ENCODE measurements at places on chromosomes 7 and 10.

DNA sequence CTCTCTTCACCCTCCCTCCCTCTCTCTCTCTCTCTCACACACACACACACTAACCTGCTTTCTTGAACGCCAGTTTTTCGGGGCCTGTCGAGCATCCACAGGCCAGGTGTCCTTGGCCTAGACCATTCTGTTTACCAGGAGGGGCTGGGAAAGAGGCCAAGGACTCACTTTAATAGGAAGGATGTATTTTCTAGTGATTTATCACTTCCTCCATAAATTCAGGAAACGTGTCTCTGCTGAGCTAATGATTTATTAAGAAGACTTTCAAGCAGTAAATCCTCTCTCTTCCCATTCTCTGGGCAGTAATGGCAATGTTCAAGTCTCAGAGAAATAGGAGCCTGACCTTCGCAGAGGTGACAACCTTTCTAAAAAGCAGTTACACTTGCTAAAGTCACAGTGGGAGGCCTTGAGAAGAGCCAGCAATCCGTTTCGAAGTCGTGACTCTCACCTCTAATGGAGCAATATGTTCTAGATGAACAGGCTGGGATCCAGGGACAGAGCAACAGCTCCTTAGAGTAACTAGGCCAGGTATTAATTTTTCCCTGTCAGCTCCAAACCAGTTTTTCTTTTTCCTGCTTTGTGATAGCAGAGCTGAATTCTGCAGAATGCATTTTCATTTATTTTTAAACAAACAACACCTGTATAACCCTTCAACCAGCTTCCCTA lies 1357.5 kb upstream of the SORCS1 start:
- peak; percentile 56 for DNase-seq

DNA sequence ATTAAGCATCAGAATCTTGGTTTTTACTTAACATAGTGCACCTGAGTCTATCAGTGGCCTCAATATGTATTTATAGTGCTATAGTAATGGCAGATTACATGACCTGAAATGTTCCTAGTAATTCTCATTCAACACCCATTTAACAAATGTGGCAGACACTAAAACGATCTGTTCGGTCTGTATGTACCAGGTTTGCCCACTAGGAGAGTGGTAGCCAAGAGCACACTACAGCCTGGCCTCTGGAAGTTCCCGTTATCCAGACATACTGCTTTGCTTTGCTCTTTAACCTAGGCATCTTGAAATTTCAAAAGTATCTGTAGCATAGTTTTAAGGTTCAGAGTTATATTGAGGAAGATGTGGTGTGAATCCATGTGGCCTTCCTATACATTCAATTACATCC lies 395.7 kb upstream of the NRG3 start:
- DNase-seq, result no peak

DNA sequence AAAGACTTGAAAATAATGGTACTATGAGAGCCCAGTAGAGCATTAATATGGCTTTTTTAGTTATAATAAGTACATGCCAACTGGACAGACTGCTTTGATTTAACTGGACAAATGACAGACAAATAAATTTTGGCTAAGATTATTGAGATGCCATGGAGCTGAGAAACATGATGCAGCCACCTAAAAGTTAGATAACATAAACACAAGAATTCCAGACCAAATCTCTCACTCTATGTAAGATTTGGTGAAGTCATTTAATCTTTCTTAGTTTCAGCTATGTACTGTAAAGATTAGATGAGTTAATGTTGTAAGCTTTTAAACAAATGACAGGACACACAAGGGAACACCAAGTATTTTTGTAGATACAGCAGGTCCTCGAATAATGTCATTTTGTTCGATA lies 118.2 kb downstream of the CACNA2D1 start:
- no peak for DNase-seq

- peak; percentile 24 for DNase-seq
Measured at GRCh38 chr10:95536017-95536416, 25.2 kb downstream of the SORBS1 start.

- DNase-seq, result peak; percentile 77
Measured at GRCh38 chr7:30166155-30166840, 31.5 kb downstream of the MTURN start.

DNA sequence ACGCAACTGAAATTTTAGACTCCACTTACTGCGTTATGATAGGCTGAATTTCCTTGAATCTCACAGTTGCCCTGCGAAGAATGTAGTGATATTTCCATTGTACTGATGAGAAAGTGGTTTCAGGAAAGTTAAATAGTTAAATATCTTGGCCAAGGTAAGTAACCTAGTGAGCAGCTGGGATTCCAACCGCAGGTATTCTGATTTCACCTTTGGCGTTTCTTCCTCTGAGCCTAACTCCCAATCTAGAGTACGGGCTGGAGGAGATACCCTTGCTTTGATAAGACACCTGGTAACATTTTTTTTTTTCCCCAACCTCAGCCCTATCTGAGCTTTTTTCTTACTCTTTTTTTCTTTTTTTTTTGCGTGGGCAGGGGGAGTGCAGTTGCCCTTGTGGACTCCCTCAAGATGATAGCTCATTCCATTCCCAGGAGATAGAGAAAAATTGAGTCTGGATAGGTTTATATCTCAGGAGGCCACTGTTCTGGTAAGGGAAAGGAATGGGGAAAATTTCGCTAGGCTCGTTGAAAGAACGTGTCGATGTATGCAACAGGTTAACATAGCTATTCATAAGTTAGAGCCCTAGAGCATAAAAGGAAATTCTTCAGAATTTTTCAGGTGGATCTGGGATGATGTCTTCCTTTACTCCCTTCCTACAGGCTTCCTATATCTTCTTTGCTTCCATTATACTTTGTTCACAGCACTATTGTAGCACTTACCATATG lies 3.1 kb upstream of the TAS2R38 start:
- DNase-seq, result no peak

DNA sequence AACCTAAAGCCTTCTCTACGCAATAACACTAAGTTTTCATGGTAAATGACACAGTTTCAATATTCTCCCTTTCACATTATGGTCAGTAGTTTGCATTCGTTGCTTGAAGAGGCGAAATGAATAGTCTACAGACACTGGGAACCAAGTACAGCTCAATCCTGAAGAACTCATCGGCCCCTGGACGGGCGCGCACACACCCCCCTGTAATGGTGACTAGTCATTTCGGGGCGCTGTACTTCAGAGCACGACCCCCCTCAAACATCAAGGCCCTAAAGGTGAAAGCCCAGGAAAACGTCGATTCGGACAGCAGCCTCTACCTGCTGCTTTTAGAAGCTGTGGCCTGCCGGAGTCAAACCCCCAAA lies 1.0 kb downstream of the NT5C2 start:
- no peak for DNase-seq

- no peak for DNase-seq
Measured at GRCh38 chr10:48651293-48651692, 33.4 kb upstream of the WDFY4 start.

DNA sequence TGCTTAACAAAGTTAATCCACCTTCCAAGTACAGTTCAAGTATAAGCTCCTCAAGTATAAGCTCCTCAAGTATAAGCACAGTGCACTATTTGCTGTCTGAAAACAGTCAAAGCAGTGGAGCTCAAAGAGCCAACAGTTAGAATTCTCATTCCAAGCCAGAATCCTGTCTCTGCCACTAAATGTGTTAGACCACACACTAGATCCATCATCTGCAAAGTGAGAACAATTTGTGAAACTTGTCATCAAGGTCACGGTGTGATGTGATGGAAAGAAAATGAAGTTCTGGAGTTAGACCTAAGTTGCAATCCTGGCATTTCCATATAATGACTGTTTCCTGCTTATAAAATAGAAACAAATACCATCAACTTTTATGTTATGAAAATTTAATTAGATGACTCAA lies 602.5 kb downstream of the TNS3 start:
- no peak for DNase-seq

- no peak for DNase-seq
Measured at GRCh38 chr10:58322072-58322834, 12.6 kb upstream of the UBE2D1 start.

Measured in prostate gland (tissue), 2 donors.